Endothelial cell (in vitro differentiated cells): ENCODE measurements at places on chromosomes 1 and 21.
A peak's percentile ranks its signal among the peaks of the same experiment; 100 is the strongest.

DNA sequence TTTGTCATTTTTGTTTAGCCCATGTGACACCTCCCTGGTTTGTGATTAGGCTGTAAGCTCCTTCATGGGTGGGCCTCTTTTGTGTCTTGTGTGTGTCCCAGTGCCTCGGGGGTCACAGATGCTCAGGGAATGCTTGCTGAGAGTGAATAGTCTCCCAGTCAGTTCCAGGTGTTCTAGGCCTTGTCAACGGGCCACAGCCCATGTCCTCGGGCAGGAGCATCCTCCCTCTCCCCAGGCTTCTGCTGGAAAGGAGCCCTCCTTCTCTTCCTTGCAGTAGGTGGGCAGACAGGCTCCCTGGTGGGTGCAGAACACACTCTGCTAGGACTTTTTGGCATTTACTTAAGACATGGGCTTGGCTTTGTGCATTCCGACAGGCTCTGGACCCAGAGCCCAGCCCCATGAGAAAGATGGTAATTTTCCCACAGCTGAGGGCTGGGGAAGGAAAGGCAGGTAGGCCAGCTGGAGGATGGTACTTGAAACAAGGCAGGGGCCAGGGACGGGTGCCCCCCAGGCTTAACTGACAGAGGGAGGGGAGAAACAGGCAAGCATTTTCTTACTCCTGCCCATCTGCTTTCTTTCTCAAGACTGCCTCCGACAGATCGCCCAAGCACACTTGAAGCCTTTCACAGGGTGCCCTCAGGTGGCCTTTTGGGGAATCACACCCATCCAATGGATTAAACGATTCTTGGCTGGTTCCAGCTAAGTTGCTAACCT lies 7.1 kb upstream of the CPLANE2 start:
- peak; percentile 80 for DNase-seq

GRCh38 chr1:71422221-71422620 lies 341.4 kb upstream of the ZRANB2 start:
- no peak for DNase-seq

DNA sequence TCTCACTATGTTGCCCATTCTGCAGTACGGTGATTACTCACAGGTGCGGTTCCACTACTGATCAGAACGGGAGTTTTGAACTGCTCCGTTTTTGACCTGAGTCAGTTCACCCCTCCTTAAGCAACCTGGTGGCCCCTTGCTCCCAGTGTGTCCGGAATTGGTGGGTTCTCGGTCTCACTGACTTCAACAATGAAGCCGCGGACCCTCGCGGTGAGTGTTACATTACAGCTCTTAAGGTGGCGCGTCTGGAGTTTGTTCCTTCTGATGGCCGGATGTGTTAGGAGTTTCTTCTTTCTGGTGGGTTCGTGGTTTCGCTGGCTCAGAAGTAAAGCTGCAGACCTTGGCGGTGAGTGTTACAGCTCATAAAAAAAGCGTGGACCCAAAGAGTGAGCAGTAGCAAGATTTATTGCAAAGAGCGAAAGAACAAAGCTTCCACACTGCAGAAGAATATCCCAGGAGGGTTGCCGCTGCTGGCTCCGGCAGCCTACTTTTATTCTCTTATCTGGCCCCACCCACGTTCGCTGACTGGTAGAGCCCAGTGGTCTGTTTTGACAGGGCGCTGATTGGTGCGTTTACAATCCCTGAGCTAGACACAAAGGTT lies 17.6 kb upstream of the PARP1 start:
- DNase-seq = no peak

DNA sequence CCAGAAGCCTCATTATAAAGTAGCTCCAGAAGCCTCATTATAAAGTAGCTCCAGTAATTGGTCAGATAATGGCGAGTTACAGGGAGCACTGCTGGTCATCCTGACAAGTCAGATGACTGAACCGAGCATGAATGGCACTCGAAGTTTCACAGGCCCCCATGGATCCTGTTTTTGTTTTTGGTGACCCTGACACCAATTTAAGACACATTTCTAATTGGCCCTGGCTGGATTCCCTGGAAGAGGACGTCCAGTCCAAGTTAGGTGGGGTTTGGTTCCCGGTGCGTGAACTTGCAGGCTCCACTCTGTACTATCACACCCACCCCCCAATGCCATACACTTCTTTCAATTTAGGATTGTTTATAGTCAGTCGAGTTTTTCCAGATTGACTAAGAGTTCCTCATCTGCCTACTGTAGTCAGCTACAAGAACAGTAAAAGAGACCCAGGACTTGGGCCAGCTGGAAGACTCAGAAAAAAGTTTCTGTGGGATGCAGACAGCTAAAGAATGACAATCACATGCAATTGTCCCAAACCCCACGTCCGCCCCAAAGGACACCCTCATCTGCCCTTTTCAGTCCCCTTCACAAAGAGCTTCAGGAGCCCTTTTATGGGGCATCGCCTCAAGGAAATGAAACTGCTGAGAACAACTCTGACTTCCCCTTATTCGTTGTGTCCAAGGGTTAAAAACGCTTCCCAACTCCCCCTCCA lies 2.7 kb downstream of the DHRS3 start:
- no peak for DNase-seq

DNA sequence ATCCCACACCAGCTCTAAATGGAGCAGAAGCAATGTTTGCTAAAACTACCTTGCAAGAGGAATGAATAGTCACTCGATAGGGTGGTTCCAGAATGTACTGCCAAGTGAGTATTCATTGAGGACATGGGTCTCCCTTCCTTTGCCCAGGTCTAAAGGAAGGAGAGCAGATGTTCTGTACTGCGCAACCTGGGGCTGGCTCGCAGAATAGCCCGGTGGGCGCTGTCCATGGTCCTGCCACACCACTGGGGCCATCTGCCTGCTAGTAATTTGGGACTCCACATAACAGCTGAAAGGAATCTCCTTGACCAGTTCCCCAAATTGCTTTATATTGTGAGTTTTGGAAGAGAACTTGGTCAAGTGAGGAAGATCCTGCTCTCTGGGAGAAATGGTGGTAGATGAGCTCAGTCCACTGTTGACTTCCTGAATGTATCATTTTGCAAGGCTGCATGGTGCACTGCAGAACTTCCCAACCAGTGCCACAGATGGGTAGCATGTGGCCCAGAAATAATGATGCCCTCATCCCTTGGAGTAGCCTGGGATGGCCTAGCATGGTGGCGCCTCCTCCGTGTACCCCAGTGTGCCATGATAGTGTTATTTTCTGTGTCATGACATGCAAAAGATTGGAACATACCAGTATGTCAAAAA lies 5.7 kb downstream of the SLC6A17 start:
- DNase-seq = peak; percentile 84

- DNase-seq = no peak
These were observed 9.1 kb downstream of the C21orf58 start for GRCh38 chr21:46314441-46315020.

DNA sequence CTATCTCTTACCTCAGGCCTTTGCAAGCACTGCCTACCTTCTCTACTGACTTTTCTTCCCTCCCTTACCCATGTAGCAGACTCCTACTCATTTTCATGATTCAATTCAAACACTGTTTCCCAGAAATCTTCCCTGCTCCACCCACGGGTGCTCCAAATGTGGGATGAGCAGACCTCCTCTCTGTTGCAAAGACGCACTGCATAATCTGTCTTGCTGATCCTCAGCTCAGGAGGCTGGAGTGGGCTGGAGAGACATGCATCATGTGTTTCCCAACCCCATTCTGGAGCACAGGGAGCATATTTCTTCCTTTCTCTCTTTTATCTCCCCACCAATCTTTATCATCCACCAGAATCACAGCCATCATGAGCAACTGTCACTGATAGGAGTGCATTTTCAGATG lies 459.9 kb upstream of the NFIA start:
- DNase-seq = no peak

- DNase-seq = no peak
These were observed 111.1 kb downstream of the BRINP2 start for GRCh38 chr1:177281901-177282300.

GRCh38 chr1:170891872-170892271 lies 43.5 kb upstream of the MROH9 start:
- no peak for DNase-seq

DNA sequence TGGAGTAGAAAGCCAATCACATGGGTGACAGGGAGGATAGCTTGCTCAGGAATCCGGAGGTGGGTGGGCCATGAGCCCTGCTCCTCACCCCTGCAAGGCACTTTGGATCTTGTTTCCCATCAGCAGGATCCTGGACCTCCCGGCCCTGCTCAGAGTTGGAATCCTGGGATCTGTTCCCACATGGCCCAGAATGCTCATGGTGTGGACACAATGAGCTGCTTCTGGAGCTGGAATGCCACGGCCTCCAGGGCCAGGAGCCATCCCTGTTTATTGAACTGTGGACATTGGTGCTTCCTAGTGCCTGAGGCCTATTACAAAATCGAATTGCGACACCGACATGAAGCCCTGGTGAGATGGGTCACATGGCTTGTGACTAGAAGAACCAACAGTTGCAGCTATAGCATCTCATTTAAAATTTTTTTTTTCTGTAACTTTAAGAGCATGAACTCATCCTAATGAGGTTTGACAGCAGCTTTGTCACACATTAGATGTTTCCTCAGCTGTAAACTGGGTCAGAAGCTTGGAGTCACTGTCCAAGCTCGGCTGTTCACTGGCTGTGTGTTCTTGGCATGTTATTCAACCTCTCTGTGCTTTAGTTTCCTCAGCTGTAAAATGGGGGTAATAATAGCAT lies 40.4 kb upstream of the GOLT1A start:
- no peak for DNase-seq

- no peak for DNase-seq
These were observed 75.4 kb downstream of the PLD5 start for GRCh38 chr1:242448910-242449645.

DNA sequence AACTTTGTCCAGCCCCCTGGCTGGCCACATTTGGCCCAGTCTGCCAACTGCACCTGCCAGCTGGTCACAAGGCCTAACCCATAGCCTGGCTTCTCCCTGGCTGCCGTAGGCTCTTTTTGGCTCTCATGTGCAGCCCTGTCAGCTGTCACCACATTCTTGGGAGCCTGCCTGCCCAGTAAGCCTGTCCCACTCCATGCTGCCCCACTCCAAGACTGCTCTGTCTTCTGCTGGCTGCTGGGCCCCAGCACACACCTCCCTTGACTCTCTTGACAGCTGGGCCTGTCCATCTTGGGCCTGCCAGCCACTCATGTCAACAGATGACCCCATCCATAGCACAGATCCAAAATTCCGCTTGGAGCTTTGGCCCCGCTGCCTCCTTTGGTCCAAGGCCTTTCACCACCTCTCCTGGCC lies 74.3 kb upstream of the EDN2 start:
- no peak for DNase-seq

DNA sequence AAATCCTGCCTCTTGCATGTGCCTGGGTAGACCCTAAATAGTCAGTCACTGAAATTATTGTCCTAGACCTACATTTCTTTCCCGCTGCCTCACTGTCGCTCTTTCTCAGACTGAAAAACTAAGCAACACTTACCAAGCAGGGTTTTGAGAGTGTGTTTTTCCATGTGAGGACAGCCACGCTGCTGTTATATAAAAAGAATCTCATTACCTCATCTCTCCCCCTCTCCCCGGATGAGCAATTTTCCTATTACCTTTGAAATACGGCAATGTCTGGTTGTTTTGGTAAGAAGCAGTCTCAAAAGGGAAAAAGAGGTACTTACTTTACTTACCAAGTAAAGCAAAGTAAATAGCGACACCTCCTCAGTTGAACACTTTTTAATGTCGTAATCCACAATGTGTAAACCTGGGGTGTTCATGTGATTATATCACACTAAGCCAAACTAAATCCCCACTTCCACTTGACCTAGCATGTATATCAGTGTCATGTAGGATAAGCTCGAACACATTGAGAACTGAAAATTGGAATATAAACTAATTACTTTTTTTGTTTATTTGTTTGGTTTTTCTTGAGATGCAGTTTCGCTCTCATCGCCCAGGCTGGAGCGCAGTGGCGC lies 12.2 kb upstream of the VN1R5 start:
- DNase-seq = no peak

DNA sequence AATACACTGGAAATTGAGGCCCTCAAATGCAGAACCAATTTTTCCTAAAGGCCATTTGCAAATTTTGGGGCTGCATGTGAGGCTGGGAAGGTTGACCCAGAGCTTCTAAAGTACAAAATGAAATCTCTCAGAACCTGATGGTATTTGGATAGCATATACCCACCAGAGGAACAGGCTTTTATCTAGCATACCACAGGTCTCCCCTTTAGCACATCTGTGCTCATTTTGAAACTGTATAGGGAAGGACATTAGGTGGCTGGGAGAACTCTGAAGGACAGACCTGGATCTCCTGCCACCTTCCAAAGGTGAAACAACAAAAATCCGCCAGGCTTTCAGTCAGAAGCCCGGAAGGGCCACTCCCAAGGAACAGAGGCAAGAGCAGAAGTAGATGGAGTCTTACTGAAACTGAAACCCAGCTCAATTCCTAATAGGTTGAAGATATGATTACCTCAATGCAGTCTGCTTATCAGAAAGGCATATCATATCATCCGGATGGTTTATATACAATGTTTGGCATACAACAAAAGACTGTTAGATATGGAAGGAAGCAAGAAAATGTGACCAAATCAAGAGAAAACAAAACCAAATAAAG lies 11.6 kb downstream of the CD55 start:
- no peak for DNase-seq

- no peak for DNase-seq
These were observed 8.8 kb upstream of the UAP1 start for GRCh38 chr1:162552684-162553252.

GRCh38 chr1:89682611-89683010 lies 49.7 kb downstream of the LRRC8C start:
- DNase-seq = no peak

DNA sequence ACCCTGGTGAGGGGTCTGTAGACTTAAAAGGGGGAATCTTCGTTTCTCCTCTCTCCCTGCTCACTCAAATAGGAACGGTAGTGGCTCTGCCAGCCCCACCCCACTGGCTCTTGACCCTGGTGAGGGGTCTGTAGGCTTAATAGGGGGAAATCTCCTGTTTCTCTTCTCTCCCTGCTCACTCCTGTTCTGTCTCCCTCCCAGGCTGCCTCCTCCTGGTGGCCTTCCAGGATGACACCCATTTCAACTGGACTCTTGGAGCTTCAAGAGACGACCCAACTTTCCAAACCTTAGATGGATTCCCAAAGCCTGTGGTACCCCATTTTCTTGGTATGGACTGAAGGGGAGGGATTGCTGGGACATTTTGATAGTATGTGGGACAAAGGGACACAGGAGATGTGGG lies 1.4 kb upstream of the EPHB2 start:
- DNase-seq = peak; percentile 31

DNA sequence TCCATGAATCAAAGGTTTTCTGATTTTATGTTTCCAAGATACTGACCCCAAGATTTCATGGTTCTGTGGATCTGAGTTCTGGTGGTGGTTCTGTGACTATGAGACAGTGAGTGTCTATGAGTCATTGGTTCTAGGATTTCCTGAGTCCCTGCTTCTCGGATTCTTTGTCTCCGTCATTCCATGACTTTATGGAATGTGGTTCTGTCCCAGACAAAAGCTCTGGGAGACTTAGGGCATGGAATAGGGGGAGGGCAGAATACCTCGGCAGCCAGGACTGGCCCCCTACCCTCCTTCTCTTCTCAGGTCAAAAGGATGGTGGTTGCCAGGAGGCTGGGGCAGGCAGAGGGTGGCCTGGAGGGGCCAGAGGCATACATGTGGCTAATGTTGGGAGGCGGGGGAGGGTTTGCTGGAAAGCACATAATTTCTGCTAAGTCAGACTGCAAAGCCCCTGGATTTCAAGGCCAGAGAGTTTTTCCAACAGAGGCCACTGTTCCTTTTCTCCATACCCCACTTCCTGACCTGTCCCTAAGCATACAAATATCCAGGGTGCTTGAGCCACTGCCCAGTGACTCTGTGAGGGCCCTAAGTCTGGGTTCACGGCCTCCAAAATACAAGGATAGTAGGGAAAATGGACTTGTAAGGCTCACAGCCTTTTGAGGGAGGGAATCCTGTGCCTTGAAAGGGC lies 17.2 kb downstream of the CDCP2 start:
- no peak for DNase-seq
